ENCODE measurements at places on chromosomes 3 and 15.

- DNase-seq: no peak
Observed at GRCh38 chr3:189406148-189406547, 225.0 kb upstream of the TP63 start.

GRCh38 chr3:147418371-147418781 is 9.2 kb downstream of the ZIC1 start:
- DNase-seq: no peak

- DNase-seq: no peak
Observed at GRCh38 chr3:108322352-108322751, 26.0 kb downstream of the HHLA2 start.

DNA sequence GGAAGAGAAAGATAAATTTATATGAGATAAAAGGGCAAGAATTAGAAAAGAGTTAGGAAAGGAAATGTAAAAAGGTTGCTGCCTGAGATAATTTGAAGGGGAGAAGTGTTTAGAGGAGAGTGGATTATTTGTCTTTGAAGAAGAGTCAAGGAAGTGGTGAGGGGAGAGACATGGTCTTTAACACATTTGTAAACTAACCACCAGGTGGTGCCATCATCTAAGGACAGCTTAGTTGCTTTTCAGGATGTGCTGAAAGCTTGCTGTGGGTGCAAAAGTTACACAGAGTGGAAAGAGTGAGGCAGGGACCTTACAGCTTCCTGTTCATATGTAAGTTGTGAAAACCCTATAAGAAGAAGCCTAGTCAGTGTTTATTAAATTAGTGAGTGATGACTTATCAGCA is 114.1 kb upstream of the DNAJC19 start:
- DNase-seq: no peak

DNA sequence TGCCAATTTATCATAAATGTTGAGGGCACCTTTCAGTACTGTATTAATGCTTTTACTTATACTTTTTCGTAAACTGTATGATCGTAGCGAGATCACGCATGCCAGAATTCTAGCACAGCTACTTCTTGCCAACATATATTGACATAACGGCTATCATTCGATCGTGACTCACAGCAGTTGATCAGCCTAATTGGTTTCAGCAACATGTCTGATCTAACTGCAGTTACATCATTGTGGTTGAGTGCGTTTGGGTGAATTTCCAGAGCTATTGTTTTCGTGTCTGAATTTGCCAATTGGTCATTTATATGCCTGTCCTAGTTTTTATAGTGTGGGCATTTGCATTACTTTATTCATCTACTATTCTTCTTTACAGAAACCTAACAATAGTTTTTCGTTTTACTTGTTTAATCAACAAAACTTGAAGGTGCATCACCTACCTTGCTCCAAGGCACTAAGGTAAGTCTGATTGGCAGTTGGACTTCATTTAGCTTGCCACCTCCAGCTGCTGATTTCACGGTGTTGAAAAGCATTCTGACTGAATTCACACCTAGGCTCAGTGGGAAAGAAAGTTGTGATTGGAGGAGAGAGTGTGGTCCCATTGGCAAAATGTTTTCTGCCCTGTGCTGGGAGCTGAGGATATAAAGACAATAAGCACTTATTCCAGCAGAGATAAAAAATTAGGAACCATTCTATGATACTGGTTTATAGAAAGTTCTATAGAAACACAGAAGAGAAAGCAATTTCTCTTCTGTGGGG is 120.9 kb upstream of the RGMA start:
- no peak for DNase-seq

GRCh38 chr3:10950476-10951294 is 41.9 kb upstream of the SLC6A1 start:
- no peak for DNase-seq

- no peak for DNase-seq
Observed at GRCh38 chr3:39122813-39123212, 15.3 kb downstream of the TTC21A start.
